ENCODE measurements at places on chromosomes 3 and 15.

- no peaks in the 10 kb centered on the region for H3K4me1 ChIP-seq
- H3K27ac ChIP-seq = no peak overlapping the region
- no peak for ATAC-seq
- no peak overlapping the region for H3K4me3 ChIP-seq
- no peaks in the 10 kb centered on the region for H3K27me3 ChIP-seq
- no peaks in the 10 kb centered on the region for H3K36me3 ChIP-seq
Observed at GRCh38 chr3:9129365-9129764, 120.1 kb downstream of the SRGAP3 start.

GRCh38 chr3:103056542-103056941 lies 621.7 kb downstream of the ZPLD1 start:
- no peaks in the 10 kb centered on the region for H3K36me3 ChIP-seq
- no peaks in the 10 kb centered on the region for H3K27me3 ChIP-seq
- no peaks in the 10 kb centered on the region for H3K4me1 ChIP-seq
- no peak overlapping the region for H3K27ac ChIP-seq
- no peak for ATAC-seq

DNA sequence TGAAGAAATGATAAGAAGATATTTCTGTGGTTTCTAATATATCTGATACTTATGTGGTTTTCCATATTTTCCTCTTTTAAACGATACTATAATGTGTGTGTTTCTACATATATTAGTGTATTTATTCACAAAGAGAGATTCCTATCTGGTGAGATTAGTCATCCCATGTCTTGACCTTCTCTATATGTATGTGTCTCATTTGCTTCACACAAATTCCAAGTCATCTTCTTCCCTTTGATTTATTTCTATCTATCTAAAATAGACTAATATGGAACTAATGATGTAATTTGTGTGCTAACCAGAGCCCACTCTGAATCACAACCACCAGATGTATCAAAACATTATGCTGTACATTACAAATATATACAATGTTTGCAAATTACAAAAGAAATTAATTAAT lies 154.7 kb upstream of the KCNMB2 start:
- peaks cover 10% of the 10 kb centered on the region for H3K27me3 ChIP-seq
- H3K27ac ChIP-seq = no peak overlapping the region
- ATAC-seq = no peak
- H3K36me3 ChIP-seq = no peaks in the 10 kb centered on the region

GRCh38 chr3:194532591-194532990 lies 45.8 kb upstream of the ATP13A3 start:
- no peak overlapping the region for H3K4me3 ChIP-seq
- no peaks in the 10 kb centered on the region for H3K36me3 ChIP-seq
- H3K27me3 ChIP-seq = peaks cover 7% of the 10 kb centered on the region
- no peak overlapping the region for H3K27ac ChIP-seq

DNA sequence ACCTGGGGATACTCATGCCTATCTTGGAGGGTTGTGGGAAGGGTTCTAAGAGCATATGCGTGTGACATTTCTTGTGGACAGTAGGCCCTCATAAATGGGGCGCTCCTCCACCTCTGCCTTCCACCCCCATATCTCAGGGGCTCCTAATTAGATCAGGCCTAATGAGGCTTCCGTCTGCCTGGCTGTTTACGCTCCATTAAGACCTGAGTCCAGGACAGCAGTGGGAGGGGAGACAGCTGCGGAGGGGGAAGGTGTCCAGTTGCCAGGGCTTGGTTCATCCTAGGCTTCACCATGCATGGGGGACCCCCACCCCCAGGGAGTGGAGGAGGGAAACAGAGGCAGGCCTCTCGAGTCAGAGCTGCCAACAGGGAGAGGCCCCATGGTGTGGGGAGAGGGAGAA lies 9.3 kb upstream of the LINGO1 start:
- no peaks in the 10 kb centered on the region for H3K36me3 ChIP-seq
- no peak overlapping the region for H3K27ac ChIP-seq
- H3K4me3 ChIP-seq = no peak overlapping the region
- H3K4me1 ChIP-seq = no peaks in the 10 kb centered on the region
- ATAC-seq = no peak

GRCh38 chr3:138125548-138126221 lies 6.5 kb downstream of the A4GNT start:
- H3K27ac ChIP-seq = no peak overlapping the region
- H3K4me1 ChIP-seq = no peaks in the 10 kb centered on the region
- no peaks in the 10 kb centered on the region for H3K36me3 ChIP-seq
- H3K4me3 ChIP-seq = no peak overlapping the region
- ATAC-seq = no peak

GRCh38 chr3:24496529-24497482 lies 2.2 kb upstream of the THRB start:
- no peak overlapping the region for H3K4me3 ChIP-seq
- no peaks in the 10 kb centered on the region for H3K36me3 ChIP-seq
- peaks cover 27% of the 10 kb centered on the region for H3K27me3 ChIP-seq
- ATAC-seq = no peak
- no peaks in the 10 kb centered on the region for H3K4me1 ChIP-seq
- H3K27ac ChIP-seq = no peak overlapping the region

DNA sequence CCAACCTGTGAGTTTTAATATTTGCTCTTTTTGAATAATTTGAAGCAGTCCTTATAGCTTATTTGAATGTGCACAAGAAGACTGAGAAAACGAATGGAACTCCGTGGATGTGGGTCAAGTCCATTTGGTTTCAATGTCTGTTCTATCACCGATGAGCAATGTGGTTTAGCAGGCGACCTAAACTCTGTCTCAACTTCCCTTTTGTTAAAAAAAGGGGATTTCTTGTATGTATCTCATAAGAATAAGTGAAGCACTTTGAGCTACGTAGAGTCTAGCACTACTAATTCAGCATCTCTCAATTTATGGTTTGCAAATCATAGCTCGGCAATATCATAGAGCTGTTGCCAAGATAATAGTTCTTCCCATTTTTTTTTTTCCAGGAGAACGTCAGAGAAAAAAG lies 4.6 kb upstream of the SKIL start:
- H3K27ac ChIP-seq = no peak overlapping the region
- no peaks in the 10 kb centered on the region for H3K36me3 ChIP-seq
- H3K4me3 ChIP-seq = no peak overlapping the region
- ATAC-seq = peak; percentile 28
- H3K4me1 ChIP-seq = peaks cover 18% of the 10 kb centered on the region

DNA sequence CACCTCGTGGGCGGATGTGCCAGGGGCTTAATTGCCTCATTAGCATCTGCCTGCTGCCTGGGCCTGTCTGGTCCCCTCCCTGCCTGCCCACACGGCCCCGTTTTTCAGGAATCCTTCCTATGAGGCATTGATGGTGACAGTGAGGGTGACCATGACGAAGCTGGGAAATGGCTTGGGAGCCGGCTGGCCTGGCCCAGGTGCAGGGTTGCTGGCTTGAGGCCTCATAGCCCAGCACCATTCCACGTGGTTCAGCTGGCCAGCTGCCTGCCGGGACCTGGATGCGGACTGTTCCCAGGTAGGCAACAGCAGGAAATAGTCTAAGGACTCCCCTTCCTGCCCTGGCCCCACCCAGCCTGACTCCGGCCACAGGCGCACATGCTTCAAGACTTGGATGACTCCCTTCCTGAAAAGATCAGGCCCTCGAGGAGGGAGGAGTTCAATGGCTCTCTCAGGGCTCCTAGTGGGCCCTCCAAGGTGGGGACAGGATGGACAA lies 8.9 kb upstream of the DUSP7 start:
- no peaks in the 10 kb centered on the region for H3K27me3 ChIP-seq
- no peaks in the 10 kb centered on the region for H3K4me1 ChIP-seq
- no peak overlapping the region for H3K4me3 ChIP-seq
- H3K27ac ChIP-seq = no peak overlapping the region
- ATAC-seq = no peak

DNA sequence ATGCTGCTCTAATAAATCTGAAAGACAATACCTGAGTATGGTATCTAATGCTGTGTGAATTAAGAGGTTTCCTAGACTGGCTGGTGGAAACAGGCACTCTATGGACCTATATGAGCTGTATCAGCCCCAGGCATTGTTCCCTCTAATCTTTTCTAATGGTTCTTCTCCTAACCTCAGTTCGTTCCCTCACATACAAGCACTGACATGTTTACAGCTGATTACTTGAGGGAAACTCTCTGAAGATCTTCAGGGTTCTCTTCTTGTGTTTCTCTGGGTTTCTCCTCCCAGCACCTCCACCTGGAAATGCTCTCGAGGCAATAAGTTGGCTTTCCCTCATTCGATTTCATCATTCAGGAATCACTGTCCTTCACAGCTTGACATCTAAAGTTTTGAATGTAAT lies 52.9 kb downstream of the KLF15 start:
- H3K27me3 ChIP-seq = peaks cover 21% of the 10 kb centered on the region
- ATAC-seq = no peak
- H3K27ac ChIP-seq = no peak overlapping the region
- no peak overlapping the region for H3K4me3 ChIP-seq
- H3K4me1 ChIP-seq = no peaks in the 10 kb centered on the region

DNA sequence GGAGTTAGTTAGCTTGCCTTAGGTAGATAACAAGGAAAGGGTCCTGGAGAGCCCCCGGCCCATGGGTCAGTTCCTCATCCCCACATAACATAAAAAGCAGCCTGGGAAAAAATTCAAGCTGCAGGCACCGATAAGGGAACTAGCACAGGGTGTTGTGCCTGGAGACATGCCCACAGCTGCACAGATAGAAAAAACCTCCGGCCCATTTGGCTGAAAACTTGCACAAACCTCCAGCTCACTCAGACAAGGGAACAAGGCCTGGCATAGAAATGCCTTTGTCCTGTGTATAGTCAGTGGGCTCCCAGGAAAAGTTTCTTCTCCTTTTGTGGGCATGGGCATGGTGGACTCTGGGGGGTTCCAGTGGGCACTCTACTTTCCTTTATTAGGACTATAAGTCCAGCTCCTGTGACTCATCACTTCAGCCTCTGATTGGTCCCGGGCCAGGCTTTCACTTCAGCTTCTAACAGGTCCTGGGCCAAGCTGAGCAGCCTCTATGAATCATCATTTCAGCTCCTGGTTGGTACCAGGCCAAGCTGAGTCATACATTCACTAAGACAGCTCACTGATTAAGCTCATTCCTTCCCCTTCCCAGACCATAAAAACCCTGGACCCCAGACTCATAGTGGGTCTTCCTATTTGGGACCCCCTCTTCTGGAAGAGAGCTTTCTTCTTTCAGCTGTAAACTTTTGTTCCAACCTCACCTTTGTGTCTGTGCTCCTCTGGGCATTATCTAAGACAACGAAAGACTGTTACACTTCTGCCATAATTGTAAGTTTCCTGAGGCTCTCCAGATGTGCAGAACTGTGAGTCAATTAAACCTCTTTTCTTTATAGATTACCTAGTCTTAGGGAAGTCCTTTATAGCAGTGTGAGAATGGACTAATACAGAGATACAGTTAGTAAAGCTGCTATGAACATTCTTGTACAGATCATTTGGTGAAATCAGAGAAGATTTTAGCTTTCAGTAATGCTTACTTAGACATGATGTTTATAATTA lies 348.0 kb upstream of the DPPA4 start:
- no peaks in the 10 kb centered on the region for H3K4me1 ChIP-seq
- no peak overlapping the region for H3K4me3 ChIP-seq
- no peaks in the 10 kb centered on the region for H3K27me3 ChIP-seq

DNA sequence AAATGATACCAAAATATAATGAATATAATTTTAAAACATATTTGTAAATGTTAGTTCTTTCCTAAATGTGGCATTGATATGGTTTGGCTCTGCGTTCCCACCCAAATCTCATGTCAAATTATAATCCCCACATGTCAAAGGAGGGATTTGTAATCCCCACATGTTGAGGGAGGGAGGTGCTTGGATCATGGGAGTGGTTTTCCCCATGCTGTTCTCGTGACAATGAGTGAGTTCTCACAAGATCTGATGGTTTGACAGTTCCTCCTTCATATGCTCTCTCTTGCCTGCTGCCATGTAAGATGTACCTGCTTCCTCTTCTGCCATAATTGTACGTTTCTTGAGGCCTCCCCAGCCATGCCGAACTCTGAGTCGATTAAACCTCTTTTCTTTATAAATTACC lies 12.0 kb downstream of the CGGBP1 start:
- peaks cover 10% of the 10 kb centered on the region for H3K4me1 ChIP-seq
- no peaks in the 10 kb centered on the region for H3K36me3 ChIP-seq
- no peak overlapping the region for H3K27ac ChIP-seq
- no peak overlapping the region for H3K4me3 ChIP-seq
- no peaks in the 10 kb centered on the region for H3K27me3 ChIP-seq

GRCh38 chr15:37537802-37538201 lies 396.6 kb upstream of the TMCO5A start:
- H3K4me1 ChIP-seq = no peaks in the 10 kb centered on the region
- H3K36me3 ChIP-seq = no peaks in the 10 kb centered on the region
- H3K4me3 ChIP-seq = no peak overlapping the region
- H3K27ac ChIP-seq = no peak overlapping the region

- H3K36me3 ChIP-seq = no peaks in the 10 kb centered on the region
- H3K27ac ChIP-seq = no peak overlapping the region
- no peak for ATAC-seq
- H3K27me3 ChIP-seq = peaks cover 16% of the 10 kb centered on the region
- no peaks in the 10 kb centered on the region for H3K4me1 ChIP-seq
- no peak overlapping the region for H3K4me3 ChIP-seq
Observed at GRCh38 chr3:124257336-124257864, 265.5 kb upstream of the ROPN1 start.
